NCI-H460 (cell line): ENCODE measurements at places on chromosomes 3 and 15. TPM values are rescaled to one million over a fixed set of nuclear protein-coding genes. Genes with fewer than 3 reads are reported as not detected.

DNA sequence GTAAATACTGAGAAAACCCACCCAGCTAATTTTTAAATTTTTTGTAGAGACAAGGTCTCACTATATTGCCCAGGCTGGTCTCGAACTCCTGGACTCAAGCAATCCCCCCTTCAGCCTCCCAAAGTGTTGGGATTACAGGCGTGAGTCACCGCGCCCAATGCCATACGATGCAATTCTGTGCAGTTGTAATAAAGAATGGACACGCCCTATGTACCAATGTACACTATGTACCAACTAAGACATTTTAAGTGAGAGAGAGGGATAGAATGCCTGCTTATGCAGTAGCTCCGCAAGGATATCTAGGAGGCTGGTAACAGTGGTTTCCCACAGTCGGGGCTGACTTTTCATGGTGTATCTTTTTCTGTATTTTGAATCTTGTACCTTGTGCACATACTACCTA lies 14.6 kb downstream of the ZNF710 start:
- DNase-seq = no peak

DNA sequence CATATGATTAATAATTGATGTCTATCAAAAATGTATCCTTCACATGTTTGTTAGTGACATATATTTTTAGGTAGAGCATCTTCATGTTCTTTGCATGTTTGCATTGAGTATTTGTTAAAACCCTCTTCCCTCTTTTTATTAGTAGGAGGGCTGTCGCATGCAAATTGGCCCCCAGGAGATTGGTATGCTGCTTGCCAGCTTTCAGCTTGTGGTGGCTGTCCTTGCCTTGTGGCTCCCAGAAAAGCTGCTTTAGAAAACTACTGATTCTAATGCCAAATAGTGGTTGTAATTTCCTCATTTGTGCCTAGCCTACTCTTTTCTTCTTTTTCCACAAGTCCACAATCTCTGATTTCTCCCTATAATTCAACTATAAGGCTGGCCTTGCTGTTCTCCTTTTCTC lies 886.8 kb downstream of the VGLL3 start:
- no peak for DNase-seq

GRCh38 chr15:98943051-98943508 lies 64.5 kb downstream of the PGPEP1L start:
- DNase-seq = no peak

DNA sequence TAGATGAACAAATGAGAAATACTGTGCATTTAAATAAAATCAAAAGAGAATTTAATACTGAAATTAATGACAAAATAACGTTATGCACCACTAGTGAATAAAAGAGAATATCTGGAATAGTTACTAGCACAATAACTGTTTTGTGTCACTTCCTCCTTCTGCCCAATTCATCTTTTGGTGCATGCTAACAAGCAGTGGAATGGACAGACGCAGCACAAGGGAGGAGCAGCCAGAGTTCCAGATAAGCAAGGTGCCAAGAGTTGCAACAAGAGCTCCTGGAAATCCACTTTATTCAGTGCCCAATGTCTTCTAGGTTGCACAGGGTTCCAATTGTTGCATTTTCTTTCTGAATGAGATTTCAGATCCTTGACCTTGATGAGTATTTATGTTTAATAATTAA lies 66.5 kb upstream of the PLXND1 start:
- no peak for DNase-seq

- DNase-seq = peak; percentile 69
Observed at GRCh38 chr3:193240850-193241706, at the start of gene PLAAT1. Gene PLAAT1, plus strand, starts transcription at chr3:193241222. Its CDS starts 14,429 bp downstream, at chr3:193255651.

DNA sequence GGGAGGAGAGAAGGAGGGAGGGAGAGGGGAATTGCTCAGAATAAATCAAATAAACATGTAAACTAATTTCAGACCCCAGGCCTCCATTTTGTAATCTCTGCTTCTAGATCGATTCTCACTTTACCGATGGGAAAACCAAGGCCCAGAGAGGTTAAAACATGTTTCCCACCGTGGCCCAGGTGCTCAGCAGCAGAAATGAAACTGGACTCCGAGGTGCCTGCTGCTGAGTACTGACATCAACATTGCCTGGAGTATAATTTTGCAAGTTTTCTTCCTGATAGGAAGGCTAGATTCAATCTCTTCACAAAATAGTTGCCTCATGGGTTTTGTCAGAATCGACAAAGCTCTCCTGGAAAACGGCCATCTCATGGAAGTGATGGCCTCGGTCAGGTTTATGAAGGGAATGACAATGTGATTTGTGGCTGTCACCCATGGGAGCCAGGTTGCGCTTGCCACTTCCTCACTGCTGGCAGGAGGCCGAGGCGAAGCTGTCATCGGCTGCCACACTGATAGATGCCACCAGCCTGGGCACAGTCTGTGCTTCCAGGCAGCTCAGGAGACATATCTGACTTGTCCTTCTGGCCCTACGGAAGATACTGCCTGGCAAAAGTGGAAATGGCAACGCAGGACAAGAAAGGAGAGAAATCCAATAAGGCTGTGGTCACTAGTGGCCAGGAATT lies 133.1 kb upstream of the LRRN1 start:
- DNase-seq = no peak

DNA sequence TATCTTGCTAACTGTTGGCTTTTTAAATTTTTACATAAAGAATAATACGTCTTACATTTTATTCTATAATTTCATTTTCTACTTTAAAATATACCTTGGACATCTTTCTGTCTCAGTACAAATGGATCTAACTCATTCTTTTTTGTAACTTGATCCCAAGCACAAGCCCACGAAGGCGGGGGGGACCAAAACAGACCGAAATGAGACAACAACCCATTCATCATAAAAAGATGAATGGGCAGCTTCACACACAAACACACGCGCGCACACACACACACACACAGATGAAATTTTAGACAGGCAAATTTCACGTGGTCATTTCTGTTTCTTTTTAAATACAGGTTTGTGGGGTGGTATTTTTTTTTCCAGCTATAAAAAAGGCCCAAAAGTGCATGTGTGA lies 271.3 kb upstream of the TOPAZ1 start:
- no peak for DNase-seq

GRCh38 chr15:60859996-60860494 lies 369.1 kb downstream of the RORA start:
- no peak for DNase-seq

DNA sequence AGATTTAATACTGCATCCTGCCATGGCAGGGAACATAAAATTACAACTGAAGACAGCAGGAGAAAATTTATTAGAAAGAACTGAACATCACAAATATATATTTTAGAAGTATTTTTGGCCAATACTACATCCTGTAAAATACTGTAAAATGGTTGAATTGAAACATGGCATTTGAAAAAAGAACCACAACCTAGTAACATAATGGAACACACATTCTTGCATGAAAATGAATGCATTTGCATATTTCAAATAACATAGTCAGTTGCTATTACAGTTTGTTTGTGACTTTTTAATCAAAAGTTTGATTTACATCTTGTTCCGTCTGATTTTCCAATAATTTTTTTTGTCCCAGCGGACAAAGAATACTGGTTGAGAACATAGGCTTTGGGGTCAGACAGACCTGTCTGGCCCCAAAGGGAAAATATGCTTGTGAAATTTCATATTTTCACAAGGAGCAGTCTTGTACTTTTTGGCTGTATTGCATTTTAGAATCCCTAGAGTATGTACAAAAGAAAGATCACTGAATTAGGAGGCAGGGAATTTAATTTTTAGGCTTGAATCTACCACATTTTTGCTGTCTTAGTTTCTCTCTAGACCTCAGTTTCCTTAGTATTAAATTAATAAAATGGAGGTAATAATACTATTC lies 268.8 kb downstream of the ADAMTSL3 start:
- DNase-seq = no peak

DNA sequence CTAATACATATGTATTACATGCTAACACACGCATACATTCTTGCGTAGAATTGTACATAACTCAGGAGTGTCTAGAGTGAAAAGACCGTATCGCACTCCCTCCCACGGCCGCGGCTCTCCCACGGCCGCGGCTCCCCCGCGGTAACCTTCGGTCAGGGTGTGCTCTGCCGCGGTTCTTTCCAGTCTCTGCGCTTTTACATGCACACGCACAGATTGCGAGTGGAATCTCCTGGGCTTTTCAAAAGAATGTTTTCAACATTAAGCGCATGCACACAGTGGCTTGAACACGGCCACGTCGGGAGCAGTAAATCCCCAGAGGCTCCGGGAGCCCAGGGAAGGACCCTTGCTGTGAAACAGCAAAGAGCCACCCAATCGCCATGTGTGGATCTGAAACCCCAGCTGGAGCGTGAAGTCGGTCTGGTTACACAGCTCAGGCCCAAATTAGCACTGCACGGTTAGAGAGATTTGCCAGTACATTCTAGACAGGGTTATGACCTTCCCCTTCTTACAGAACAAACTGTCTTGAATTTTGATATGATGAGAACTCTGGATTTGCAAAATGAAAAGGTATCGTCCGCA lies 805 bp upstream of the RGMA start:
- DNase-seq = no peak

- DNase-seq = peak; percentile 50
Observed at GRCh38 chr3:152909180-152909883, 74.4 kb downstream of the P2RY1 start.

DNA sequence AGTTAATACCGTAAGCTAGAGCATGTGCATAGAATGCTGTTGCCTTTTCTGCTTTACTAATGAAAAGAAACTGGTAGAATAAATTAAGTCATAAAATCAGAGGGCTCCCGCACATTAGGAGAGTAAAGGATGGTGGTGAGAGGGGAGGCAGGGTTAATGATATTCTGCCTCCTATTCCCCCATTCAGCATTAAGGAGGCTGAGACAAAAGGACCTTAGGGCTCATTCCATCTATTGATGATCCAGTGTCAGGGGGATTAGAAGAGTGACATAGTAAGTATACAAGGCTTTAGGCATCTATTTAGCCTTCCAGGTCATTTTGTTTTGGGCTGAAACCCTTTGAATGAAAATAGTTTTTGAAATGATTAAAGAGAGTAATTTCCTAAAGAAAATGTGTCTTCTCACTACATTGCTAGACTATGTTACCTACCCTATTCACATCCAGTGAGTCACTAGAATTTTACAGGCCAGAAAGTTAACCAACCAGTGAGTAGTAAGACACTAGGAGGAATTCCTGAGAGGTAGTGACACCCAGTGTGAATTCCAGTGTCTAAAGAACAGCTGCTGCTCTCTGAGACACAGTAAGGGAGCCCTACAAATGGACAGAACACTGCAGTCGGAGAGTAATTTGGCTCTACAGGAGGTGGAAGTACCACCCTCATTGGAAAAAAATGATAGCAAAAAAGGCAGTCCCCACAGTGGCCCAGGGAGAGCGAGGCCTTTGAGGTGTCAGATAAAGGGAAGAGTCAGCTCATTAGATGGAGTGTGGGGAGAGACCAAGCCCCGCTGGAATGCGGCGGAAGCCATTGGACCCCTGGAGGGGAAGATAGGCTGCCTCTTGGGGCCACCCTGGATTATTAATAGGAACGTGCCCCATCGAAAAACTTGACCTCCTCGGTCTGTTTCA lies 67.6 kb downstream of the TUSC7 start:
- no peak for DNase-seq

GRCh38 chr3:66598168-66598567 lies 97.3 kb upstream of the LRIG1 start:
- no peak for DNase-seq

- no peak for DNase-seq
Observed at GRCh38 chr3:187694801-187695200, 7.6 kb downstream of the RTP2 start.

GRCh38 chr3:32175607-32176197 lies 62.8 kb upstream of the CMTM8 start:
- DNase-seq = peak; percentile 47

DNA sequence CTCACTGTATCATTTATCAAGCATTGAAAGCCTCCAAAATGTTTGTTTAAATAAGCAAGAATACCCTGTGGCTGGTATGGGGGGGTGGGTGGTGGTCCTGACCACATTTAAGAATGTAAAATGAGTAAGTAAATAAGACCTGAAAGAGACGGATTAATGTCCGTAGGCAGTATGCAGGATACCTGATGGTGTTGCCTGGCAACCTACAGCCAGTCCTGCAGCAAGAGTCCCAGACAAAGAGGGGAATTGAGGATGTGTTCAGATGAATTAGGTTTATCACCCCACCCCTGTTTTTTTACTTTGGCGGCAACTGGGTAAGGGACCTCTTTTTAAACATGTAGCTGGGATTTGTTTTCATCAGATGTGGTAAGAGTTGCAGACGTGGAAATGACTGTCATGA lies 99.8 kb upstream of the BFSP2 start:
- no peak for DNase-seq

GRCh38 chr3:56836276-56837163 lies 34.8 kb upstream of the ARHGEF3 start:
- no peak for DNase-seq

- DNase-seq = no peak
Observed at GRCh38 chr3:116111765-116112164, 333.5 kb downstream of the LSAMP start.

DNA sequence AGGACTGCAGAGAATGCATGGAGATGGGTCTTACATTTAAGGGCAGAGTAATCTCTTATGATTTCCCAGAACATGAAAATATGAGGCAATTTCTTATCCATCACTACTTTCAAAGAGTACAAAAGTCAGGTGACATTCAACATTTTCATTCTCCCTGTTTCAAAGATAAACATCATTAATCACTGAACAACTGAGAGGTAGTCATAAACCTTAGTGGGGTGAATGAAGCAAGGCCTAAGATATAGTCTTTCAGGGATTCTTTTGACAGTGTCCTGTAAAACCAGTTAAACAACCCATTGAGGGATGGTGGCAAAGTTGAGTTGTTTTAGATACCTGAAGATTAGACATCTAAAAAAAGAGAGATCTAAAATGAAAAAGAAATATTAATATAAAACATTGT lies 271.6 kb upstream of the CBLB start:
- DNase-seq = no peak

DNA sequence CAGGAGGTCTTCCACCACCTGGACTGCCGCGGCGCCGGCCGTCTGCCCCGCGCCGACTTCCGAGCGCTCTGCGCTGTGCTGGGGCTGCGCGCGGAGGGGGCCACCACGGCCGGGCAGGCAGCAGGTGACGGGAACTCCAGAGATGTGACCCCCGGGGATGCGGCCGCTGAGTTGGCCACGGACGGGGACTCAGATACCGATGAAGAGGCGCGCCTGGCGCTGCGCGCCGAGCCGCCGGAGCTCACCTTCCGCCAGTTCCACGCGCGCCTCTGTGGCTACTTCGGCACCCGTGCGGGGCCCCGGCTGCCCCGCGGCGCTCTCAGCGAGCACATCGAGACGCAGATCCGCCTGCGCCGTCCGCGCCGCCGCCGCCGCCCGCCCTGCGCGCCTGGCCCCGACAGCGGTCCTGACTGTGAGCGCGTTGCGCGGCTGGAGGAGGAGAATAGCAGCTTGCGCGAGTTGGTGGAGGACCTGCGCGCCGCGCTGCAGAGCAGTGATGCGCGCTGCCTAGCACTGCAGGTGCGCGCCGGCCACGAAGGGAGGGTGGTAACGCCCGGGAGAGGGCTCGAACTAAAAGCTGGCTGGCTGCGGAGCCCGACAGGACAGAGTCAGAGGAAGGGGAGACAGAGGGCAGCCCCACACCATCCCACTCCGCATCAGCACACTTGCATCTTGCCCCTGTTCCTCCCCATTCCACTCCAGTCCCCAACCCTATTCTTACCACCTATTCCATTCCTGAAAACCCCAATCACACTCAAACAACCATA lies 885 bp downstream of the EFCC1 start:
- DNase-seq = no peak

GRCh38 chr15:69920221-69920620 lies 177.5 kb downstream of the TLE3 start:
- DNase-seq = no peak

The GOLGA8M gene
- total RNA-seq = not detected in 2 replicates

The GOLGA8S gene
- total RNA-seq = not detected in 2 replicates

The SAMD7 gene
- not detected in 2 replicates for total RNA-seq

The LRRN1 gene
- total RNA-seq = not detected in 2 replicates

The CRYBG3 gene
- 5.8 and 7.6 TPM in 2 replicates for total RNA-seq

The MESP2 gene
- total RNA-seq = not detected in 2 replicates

The RHO gene
- total RNA-seq = not detected in 2 replicates

The OR5K2 gene
- total RNA-seq = not detected in 2 replicates

The ADGRG7 gene
- not detected in 2 replicates for total RNA-seq
